ENCODE measurements at places on chromosomes 12 and 14.

DNA sequence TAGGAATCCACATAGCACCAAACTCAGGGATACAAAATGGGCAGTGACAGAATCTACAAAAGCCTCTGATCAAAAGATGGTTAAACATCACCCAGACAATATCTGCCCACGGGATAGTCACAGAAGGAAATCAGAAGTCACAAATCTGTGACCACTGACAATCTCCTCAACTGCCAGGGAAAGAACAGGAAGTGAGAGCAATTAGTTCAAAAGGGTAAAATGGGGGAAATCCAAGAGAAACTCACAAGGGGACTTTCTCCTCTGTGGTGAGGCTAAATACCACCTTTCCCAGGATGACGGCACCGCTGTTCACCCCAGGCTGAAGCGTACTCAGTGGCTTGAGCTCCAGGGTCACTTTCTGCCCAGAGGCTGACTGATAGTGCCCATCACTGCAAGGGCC lies 10.7 kb downstream of the TTC5 start:
- no peak for DNase-seq

DNA sequence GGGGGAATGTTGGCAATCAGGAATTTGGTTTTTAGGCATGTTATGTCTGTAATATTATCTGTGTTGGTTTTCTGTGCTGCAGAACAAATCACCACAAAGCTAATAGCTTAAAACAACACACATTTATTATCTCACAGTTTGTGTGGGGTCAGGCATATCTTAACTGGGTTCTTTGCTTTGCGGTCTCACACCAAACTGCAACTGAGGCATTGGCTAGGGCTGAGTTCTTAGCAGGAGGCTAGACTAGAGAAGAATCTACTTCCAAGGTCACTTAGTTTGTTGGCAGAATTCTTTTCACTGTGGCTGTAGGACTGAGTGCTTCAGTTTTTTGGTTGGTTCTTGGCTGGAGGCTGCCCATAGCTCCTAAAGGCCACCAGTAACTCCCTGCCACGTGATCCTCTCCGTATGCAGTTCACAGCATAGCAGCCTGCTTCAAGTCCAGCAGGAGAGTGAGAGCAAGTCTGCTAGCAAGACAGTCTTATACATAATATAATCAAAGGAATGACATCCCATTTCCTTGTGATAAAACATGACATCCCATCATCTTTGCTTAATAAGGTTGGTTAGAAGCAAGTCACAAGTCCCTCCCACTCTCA lies 21.6 kb downstream of the ATF1 start:
- DNase-seq: no peak

DNA sequence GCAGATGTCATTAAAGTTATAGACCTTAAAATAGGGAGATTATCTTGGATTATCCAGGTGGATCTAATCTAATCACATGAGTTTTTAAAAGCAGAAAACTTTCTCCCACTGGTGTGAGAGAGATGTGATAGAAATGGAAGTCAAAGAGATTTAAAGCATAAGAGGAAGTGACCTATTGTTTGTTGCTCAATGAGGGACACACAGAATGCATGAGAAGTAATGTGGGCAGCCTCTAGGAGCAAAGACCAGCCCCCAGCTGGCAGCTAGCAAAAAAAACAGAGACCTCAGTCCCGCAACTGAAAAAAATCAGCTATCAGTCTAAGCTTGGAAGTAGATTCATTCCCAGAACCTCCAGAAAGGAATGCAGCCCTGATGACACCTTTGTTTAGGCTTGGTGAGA lies 24.6 kb upstream of the ANP32D start:
- no peak for DNase-seq

DNA sequence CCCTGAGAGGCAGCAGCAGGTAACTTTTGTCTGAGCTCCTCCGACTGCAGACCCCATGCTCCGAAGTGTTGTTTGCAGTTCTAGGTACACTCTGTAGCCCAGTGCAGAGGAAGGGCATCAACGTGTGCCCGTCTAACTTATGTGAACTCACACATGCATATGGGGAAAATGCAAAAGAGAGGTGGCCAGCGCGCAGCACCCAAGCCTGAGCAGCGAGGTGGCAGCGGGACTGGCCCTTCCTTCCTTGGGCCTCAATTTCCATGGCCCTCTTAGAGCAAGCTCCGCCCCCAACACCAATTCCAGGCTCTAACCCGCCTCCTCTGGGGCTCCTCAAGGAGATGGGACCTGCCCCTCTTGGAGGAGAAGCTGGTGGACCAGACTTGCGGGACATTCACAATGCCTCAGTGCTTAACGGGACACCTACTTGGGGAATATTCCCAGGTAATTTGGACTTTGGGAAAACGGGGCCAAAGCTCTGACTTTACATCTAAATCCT lies 27.7 kb downstream of the GPR68 start:
- no peak for DNase-seq

GRCh38 chr12:78963439-78964227 lies 99.1 kb downstream of the SYT1 start:
- DNase-seq: no peak

GRCh38 chr12:118330421-118331018 lies 42.2 kb downstream of the TAOK3 start:
- no peak for DNase-seq

- DNase-seq: no peak
Observed at GRCh38 chr12:124476011-124476400, 91.4 kb downstream of the NCOR2 start.

DNA sequence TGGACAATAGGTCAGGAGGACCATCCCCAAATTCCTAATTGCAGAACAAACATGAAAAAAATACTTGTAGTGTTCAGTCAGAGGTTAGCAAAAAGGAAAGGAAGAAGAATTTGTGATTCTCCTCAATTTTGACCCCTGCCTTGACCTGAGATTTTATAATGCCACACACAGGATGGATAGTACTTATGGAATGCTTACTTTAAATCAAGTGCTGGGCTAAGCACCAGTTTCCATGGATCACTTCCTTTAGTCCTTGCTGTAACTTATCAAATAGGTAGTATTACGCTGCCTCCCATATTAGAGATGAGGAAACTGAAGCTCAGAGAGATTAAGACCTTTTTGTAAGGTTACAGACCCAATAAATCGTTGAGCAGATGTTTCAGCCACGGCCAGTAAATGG lies 81.2 kb upstream of the OVCH1 start:
- no peak for DNase-seq

GRCh38 chr12:66058554-66058953 lies 72.0 kb downstream of the LLPH start:
- DNase-seq: no peak

DNA sequence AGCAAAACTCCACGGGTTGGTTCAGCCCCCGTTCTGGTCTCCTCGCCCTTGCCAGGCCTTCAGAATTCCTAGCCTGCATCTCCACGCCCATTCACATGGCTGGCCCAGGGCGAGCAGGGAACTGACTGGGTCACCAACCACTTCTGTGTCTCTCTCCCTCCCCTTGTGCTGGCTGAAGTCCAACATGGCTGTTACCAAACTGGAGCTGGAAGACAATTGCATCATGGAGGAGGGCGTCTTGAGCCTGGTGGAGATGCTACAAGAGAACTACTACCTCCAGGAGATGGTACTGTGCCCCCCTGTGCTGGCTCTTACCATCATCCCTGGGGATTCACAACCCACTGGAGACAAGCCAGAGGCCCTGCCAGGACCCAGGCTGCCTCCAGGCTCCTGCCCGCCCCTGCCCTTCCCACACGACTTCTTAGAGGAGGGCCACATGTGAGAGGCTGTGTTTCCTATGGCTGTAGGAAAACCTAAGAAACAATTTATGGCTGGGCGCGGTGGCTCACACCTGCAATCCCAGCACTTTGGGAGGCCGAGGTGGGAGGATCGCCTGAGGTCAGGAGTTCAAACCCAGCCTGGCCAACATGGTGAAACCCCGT lies 9.9 kb downstream of the LRRC74A start:
- DNase-seq: no peak
